ENCODE measurements at places on chromosomes 3 and 15.

GRCh38 chr15:46386356-46386755 lies 751.5 kb downstream of the SQOR start:
- DNase-seq: no peak

DNA sequence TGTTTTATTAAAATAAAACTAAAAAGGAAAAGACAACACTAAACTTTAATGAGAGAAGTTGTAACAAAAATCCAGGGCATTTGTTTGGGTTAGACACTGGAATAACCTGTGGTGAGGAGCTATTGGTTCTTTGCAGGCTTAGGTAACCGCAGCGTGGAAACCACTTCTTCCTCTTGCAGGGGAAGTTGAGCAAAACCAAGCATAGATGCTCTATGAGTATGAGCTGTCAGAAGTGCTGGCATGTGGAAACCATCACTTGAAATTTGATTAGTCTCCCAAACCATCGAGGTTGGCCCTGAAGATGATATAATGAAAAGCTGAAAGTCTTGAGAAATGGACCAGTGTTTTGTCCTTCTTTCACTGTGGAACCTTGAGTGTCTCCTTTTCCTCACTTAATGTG lies 127.1 kb upstream of the RBMS3 start:
- no peak for DNase-seq

DNA sequence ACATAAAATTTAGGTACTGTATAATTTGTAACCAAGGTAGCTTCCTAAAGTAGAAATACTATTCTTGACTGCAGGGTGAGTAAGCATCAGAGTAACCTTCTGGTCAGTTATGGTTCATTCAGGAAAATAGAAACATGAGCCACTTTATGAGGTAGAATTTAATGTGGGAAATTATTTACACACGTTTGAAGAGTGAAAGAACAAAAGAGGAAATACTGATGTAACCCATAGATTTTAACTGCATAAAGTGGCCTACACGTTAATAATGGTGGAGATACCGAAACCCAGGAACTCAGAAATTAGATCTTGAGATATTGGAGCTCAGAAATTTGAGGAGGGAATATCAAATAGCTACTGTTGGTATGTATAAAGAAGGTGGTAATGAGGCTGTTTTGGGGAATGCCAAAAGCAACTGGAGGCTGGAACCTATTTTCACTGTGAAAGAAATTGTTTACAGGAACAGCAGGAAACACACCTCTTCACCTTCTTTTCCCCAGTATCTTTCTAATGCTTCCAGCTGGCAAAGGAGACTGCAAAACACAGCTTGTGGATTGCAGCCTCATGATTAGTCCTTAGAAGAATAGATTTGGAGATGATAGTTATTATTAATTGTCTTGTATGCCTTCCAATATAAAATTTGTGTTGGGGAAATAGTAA lies 216.1 kb downstream of the DOCK3 start:
- DNase-seq: no peak

- DNase-seq: no peak
These were observed 4.9 kb downstream of the PLOD2 start for GRCh38 chr3:146156095-146156494.

DNA sequence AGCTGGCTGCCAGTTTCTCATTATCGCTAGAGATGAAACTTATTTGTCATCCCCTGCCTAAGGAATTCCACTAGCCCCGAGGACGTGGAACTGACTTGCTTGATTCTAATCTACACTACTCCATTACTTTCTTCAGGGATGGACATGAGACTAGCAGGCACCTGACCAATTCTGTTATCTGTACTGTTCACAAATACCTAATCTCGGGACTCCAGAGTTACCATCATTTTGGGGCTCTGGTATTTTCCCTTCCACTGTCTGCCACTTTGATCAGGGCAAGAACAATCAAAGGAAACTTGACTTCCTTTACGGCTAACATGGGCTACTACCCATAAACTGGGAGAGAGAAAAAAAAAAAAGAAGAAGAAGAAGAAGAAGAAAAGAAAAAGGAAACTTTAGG lies 27.8 kb downstream of the BMF start:
- DNase-seq: no peak

DNA sequence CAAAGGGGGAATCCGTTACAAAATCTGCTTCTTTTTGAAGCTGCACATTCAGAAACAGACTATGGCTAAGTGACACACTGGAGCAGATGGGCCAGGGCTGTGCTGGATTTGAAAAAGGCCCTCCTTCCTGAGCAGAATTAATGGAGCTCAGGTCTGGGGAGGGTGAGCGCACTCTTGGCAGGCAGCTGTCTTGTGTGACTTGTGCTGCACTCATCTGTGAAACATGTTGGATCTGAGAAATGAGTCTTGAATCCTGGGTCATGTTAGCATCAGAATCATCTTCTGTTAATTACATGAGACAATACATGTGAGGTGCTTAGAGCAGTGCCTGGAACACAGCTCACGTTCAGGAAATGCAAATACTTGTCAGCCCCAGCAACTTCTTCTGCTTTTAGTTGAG lies 219.6 kb downstream of the THSD4 start:
- no peak for DNase-seq

All from large intestine (tissue), 12 donors.